ENCODE measurements at places on chromosomes 6 and 20.

GRCh38 chr6:89736893-89737292 is 82.7 kb downstream of the MDN1 start:
- DNase-seq, result no peak

GRCh38 chr6:50271266-50271665 is 221.5 kb upstream of the DEFB112 start:
- DNase-seq, result no peak

- DNase-seq, result peak; percentile 45
These were observed 46.4 kb upstream of the TGM2 start for GRCh38 chr20:38211200-38212097.

DNA sequence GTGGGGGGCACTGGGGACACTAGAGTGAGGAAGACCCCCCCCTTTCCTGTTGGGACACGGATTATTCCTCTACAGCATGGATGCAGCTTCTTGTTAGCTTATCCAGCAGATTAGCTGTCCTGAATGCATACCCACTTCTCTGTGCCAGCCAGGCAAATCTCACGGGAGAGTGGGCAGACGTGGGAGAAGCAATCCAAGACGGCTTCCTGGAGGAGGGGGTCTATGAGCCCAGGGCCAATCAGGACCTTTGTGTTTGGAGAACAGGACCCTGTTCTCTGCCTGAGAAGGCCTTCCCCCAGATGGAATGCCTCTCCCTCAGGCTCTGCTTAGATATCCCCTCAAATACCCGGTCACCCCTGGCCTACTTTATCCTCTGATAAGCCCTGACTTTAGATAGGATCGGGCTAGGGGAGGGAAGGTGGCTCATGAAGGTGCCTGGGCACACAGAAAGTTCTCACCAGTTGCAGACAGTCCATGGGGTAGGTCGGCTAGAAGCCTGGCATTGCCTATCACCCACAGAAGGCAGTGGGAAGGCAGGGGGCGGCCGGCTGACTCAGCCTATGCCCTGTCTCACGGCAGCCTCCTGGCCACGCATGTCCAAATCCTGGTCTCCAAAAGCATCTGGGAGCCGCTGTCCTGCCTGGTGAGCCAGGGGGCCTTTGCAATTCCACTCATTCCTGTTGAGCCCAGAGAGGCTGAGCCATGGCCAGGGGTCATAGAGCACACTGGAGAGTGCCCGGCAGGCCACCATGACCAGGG is 34.7 kb downstream of the SUN5 start:
- peak; percentile 35 for DNase-seq

DNA sequence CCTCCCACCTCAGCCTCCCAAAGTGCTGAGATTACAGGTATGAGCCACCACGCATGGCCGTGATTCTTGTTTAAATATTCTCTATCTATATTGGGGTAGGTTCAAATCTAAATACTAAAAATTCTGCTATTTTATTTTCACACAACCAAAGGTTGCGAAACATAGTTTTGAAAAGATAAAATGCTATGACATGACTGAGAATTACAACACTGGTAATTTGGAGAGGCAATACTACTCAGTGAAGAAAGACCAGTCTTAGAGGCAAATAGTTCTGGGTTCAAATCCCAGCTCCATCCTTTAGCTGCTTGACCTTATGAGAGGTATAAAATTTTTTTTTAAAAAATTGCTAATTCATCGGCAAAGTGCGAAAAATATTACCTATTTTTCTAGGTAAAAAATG is 137.0 kb upstream of the PREP start:
- no peak for DNase-seq
